H1 (cell line): ENCODE measurements at places on chromosomes 3 and 15. TPM values are rescaled to one million over a fixed set of nuclear protein-coding genes. Genes with fewer than 3 reads are reported as not detected.

The PCOLCE2 gene
- 11.6 and 12.6 TPM in 2 replicates for total RNA-seq

The USP13 gene
- total RNA-seq, result 25.9 and 28.0 TPM in 2 replicates

The SLC6A11 gene
- total RNA-seq, result 0.78 and 0.88 TPM in 2 replicates

The HIGD2B gene
- not detected in 2 replicates for total RNA-seq

The PLA1A gene
- not detected in 2 replicates for total RNA-seq

The TMCO5A gene
- total RNA-seq, result not detected in 2 replicates

The CYP1A2 gene
- total RNA-seq, result not detected in 2 replicates

The RBMS3 gene
- total RNA-seq, result 5.4 and 6.9 TPM in 2 replicates

The TMEM158 gene
- total RNA-seq, result 30.3 and 35.5 TPM in 2 replicates

The PLSCR2 gene
- not detected in 2 replicates for total RNA-seq
